Prostate gland (tissue), 2 donors: ENCODE measurements at places on chromosomes 5 and 9. TPM values are rescaled to one million over a fixed set of nuclear protein-coding genes. Genes with fewer than 3 reads are reported as not detected.

DNA sequence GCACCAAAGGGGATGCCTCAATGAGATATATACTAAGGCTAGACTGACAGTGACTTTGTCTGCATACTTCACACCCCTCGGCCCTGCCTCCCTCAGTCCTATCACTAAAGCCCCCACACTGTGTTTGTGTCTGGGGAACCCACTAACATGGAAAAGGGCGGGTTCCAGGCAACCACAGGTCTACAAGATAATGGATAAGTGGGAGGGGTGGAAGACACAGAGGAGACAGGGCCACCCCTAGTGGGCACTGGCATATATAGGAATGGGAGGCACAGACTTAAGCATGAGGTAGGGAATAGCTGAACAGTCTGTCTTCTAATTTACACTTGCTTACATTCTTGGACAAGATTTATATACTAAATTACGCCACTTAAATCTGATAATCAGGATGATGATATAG, 74.0 kb downstream of the SLIT3 start:
- DNase-seq, result no peak

Gene SYNPO
- 13.7 TPM for total RNA-seq

Gene GIN1
- total RNA-seq, result 7.2 TPM

GRCh38 chr9:114451707-114452031, 53.6 kb downstream of the WHRN start:
- DNase-seq, result no peak

Gene LCN9
- total RNA-seq, result not detected
